CD4-positive, alpha-beta T cell treated with Interferon alpha-2 for 1 hour (primary cell): ENCODE measurements at places on chromosomes 11 and 22.

DNA sequence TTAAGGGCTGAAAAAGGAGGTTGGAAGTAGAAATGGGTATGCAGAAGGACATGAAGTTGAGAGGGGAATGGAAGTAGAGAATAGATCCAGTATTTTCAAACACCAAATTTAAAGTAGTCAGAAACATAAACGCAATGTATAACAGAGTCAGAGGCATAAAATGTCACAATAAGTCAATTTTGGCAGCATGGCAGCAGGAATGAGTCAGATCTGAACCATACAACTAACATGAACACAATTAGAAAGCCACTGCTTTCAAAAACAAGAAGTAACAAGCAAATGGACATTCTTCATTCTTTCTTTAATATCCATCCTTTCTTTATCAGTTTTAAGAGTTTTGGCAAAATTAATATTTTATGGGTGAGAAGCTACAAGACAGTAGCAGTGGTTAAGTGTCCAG is 2.5 kb downstream of the CHORDC1 start:
- no peak for DNase-seq

- no peak for DNase-seq
Observed at GRCh38 chr11:2462543-2462985, 17.8 kb downstream of the KCNQ1 start.

DNA sequence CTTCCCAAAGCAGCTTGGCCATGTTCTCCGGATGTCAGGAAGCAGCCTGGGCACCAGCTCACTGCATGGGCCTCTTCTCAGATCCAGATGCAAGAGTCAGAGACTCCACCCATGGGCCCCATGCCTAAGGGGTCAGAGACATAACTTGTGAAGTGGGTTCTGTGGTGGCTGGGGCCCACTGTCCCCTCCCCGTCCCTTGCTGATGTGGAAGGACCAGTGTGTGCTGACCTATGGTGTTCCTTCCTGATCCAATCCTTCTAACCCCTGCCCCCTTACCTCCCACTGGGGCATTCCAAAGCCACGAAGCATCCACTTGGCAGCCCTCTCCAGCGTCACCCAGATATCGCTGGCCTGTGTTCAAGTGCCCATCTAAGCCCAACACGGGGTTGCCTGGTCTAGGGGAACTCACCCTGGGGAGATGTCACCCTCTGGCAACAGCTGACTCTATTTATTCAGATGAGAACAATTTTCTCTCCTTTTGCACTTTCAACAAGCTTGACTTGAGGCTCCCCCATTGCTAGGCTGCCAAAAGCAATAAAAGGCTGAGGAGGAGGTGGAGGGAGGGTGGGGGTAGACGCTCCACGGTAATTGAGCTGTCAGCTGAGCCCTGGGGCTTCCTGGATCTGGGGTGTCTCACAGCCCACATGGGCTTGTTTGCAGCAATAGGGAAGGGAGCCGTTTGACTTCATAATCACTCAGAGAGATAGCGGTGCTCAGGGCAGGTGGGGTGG is 158.5 kb downstream of the ADAMTS15 start:
- no peak for DNase-seq

GRCh38 chr22:22086501-22087158 is 104.0 kb upstream of the TOP3B start:
- no peak for DNase-seq

DNA sequence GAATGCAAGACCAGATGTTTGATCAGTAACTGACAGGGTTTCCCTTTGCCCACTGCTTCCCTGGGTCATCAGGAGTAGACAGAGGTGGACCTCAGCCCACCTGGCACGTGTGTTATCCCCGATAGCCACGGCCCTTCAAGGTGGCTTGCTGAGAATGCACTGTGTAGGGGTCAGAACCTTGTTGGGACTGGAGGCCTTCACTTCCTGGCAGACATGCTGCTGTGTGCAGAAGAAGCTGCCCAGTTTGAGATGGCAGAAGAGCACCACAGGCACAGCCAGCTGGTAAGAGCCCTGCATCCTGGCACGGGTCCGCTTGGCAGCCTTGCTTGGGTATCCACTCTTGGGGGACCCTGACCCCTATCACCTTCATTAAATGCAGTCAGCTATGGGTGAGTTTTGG is 81.8 kb downstream of the SFI1 start:
- no peak for DNase-seq

DNA sequence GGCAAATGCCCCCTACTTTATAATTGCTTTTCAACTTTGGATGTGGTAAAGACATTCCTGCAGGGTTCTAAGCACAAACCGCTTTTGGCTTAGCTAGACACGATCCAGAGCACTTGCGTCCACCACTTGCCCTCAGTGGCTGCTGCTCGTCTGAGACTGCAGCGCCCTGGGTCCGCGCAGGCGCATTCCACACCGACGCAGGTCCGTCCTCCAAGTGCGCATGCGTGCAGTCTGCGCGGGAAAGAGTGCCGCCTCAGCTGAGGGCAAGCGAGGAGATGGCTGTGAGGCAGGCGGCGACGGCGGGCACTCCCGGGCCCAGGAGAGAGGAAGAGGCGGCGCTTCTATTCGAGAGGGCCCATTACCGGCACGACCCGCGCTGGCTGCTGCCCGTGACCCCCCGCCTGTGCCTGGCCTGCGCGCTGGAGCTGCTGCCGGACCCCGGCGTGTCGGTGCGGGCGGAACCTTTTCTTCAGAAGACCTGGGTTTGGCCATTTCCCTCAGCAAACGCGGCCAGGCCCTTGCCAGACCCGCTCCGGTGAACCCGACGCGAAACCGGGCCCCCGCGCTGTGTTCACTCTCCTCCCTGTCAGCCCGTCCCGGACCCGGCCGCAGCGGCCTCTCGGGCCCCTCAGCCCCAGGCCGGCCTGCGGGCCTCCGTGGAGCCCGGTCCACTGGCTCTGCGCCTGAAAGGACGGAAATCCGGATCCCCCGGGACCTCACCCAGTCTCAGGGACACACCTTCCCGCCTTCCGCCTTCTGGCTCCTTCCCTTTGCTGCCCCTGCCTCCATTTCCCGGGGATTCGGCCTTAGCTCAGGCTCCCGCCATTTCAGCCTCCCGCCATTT is at the start of gene MEI1:
MEI1 (plus strand) TSS at position 240 of the 844 bp plus-strand sequence; CDS start at position 276, 36 bp downstream.
- DNase-seq, result peak; percentile 92

- DNase-seq, result no peak
Observed at GRCh38 chr11:108975641-108976071, 310.8 kb downstream of the DDX10 start.

DNA sequence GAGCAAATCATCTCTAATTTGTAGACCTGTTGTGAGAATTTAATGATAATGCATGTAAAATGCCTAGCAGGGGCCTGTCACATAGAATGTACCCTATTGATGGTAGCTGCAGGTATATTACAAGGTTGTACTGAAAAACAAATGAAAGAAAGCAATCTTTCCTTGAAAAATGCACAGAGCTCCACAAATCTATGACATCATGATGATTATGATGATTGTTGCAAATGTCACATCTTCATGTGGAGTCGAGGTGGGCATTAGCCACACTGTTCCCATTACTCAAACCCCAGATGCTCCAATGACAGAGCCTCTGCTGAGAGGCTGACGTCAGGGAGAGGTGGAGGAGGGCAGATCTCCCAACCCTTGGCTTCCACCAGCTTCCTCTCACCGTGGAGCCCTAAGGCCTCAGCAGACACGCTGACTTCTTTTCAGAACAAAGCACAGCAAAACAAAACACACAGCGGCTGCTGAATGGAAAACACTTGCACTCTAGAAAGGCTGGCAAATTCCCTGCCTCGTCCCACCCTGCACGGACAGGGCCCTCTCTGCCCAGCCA is 298.3 kb downstream of the KIRREL3 start:
- no peak for DNase-seq

GRCh38 chr11:42255906-42256305 is 796.5 kb upstream of the LRRC4C start:
- no peak for DNase-seq

GRCh38 chr11:107991868-107992414 is 16.8 kb upstream of the CUL5 start:
- no peak for DNase-seq

GRCh38 chr11:118012083-118012669 is 26.0 kb downstream of the IL10RA start:
- peak; percentile 65 for DNase-seq

GRCh38 chr11:12094872-12095800 is 15.3 kb upstream of the MICAL2 start:
- DNase-seq, result no peak

DNA sequence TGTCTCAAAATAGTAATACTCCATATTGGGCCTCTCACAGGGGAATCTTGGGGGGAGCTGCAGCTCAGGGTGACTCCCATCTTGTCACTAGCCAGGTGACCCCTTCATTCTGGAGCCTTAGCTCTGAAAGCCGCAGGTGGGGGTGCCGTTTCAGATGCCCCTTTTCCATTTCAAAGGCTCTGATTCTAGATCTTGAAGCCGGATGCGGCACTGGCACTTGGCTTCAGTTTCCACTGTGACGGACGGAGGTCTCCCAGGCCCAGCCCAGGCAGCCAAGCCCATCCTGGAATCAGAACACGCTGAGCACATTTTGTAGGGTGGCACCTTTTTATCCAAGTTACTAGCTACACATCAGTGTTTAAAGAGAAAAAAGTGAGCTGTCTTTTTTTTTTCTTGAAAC is 6.4 kb downstream of the BIK start:
- DNase-seq, result no peak

- peak; percentile 39 for DNase-seq
Observed at GRCh38 chr22:32985899-32986765, 72.0 kb downstream of the SYN3 start.

DNA sequence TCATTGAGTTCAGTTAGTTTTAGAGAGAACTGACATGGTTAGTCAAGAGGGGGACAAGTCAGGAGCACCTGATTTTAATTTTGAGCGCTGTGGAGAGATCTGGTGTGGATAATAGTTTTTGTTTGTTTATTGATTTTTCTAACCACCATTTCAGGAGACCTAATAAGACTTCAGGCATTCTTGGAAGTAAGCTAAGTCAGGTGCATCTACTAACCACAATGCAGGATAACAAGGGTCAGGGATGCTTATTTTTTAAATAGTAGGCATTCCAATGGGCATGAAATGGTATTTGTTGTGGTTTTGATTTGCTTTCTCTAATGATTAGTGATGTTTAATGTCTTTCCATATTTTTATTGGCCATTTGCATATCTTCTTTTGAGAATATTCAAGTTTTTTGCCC is 212.1 kb downstream of the NAV2 start:
- DNase-seq, result no peak

DNA sequence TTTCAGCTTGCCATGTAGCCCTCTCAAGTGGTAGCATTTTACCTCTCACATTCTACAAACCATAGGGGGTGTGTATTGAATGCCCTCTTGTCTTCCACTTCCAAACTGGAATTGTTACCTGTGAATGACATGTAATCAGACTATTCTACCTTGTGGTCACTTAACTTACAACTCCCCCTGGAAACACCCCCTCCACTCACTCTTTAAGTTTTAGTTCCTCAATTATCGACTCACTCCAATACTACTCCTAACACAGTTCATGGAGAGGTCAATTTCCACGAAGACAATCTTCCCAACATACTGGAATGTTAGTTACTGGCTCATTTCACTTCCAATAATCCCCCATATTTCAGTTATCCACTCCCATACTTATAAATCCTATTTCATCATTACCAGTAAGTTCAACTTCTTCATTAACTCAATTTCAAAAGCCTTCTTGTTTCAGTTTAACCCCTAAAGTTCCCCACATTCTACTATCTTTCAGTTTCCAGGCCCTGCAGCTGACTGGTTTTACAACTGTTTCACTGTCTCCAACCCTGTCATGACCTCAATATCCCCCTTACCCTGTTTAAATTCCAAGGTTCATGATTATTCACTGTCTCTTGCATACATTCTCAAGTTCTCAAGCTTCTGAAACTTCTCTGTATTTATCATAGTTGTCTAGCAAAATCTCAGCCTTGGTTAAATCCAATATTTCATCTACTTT is 92.5 kb downstream of the C11orf87 start:
- DNase-seq, result no peak

DNA sequence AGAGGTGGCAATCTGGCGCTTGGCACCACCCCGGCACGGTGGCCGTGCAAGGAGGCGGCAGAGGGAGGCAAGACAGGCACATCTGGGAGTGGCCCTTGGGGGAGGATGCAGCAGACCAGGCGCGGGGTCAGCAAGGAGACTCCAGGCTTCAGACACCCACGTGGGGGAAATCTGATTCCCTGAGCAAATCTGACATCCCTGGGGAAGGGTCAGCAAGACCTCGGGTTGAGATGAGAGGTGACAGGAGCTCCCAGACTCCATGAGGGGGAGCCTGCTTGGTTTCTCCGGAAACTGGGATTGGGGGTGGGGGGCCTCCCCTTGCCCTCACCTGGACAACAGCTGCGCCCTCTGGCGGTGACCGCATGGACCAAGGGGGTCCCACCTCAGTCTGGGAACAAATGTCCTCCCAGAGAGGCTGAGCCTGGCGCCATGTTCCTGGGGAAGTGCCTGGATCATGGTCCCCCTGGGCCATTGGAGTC is 4.0 kb upstream of the RCOR2 start:
- DNase-seq, result no peak

DNA sequence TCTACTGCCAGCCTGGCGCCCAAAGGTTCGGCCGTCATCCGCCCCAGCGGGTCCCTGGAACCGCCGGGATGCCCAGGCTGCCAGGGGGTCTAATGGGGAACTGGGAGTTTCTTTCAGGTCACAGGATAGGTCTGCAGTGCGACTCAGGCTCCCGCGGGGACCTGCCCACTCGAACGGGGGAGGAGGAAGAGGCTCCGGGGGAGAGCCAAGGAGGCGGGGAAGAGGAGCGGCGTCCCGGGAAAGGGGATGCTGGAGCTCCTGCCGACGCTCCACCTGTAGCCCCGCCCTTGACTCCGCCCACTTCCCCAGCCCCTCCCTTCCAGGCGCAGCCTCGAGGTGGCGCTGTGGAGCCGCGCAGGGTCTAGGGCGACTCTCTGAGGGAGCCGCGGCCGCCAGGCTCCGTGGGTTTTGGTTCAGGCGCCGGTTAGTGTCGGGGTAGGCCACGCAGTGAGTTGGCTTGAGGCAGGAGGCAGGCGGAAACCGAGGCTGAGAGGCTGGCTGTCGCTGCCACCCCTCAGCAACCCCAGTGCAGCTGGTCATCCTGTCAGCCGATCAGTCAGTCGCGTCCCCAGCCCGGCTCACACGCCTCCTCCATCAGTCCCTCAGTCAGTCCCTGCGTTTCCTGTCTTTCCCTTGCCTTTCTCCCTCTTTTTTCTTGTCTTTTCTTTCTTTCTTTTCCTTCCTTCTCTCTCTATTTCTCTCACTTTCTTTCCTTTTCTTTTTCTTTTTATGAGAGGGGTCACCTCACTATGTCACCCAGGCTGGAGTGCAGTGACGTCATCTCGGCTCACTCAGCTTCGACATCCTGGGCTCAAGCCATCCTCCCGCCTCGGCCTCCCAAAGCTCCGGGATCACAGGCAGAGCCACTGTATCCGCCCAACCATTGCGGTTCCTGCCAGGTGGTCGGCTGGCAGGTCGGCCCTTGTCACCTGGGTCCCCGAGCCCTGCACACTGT is 26.4 kb downstream of the YWHAH start:
- peak; percentile 84 for DNase-seq

GRCh38 chr11:112518371-112518770 is 257.7 kb upstream of the PLET1 start:
- DNase-seq, result no peak
